ENCODE measurements at places on chromosomes 7 and 10.

GRCh38 chr10:48681740-48682139, 2.9 kb upstream of the WDFY4 start:
- no peak for DNase-seq

GRCh38 chr10:78616125-78616695, 452.6 kb upstream of the ZMIZ1 start:
- DNase-seq, result no peak

GRCh38 chr10:117860823-117861222, 185.9 kb downstream of the RAB11FIP2 start:
- no peak for DNase-seq

DNA sequence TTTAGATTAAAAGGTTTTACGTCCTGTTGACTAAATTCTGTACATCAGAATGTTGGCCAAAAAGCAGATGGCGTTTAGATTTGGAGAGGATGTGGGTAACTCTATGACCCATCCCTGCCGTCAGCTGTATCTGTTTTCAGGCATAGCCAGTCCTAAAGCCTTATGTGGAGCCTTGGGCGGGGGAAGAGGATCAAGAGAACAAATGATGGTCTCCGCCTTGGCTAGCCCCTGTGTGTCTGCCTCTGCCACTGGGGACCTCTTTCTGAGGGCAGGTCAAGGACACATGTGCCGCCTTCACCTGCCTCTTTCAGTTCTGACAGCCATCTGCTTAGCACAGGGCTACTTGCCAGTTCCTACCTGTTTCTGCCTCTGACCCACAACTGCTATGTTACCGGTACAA, 24.1 kb downstream of the PDSS1 start:
- no peak for DNase-seq

- DNase-seq, result no peak
These were observed 232.9 kb upstream of the GRB10 start for GRCh38 chr7:51015581-51015980.

DNA sequence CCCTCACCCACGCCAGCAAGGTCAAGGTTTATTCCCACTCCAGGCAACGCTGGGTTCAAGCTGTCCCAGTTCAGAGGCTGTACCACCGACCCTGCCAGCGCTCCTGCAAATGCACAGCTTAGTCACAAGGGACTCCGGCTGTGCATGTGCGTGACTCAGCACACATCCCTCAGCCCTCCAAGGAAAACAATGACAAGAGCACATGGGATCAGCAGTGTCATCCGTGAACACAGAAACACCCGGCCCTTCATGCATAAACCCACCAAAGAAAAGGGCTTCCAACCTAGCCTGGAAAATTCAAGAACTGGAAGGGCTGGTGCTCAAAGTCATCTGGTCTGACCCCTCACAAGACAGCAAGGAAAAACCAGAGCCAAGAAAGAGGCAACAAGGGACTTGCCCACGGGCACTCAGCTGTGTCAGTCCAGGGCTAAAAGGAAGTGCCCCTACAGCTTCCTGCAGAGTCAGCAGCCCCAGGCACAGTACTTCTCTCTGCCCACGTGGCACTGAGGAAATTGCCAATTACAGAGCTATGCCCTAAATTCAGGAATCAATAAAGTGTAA, 106.1 kb downstream of the KCNMA1 start:
- no peak for DNase-seq

DNA sequence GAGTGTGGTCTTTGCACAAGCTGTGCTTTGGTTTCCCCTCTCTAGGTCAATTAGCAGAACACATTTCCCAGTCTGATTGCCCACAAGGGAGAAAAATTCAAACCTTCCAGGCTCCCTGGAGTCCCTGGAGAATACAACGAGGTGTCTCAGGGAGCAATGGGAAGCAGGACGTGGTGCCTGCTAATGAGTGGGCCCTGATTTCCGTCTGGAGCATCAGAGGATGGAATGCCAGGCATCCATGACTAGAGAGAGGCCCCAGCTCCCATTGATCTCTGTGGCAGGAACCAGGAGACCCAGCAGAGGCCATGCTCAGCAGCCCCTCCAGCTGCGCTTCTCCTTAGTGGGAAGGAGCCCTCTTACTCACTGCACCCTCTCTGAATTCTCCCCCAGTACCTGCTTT, 33.2 kb upstream of the TLX1 start:
- no peak for DNase-seq
